ENCODE measurements at places on chromosomes 1 and 21.
A peak's percentile ranks its signal among the peaks of the same experiment; 100 is the strongest.

- DNase-seq, result no peak
Measured at GRCh38 chr1:200423235-200423634, 13.4 kb upstream of the ZNF281 start.

DNA sequence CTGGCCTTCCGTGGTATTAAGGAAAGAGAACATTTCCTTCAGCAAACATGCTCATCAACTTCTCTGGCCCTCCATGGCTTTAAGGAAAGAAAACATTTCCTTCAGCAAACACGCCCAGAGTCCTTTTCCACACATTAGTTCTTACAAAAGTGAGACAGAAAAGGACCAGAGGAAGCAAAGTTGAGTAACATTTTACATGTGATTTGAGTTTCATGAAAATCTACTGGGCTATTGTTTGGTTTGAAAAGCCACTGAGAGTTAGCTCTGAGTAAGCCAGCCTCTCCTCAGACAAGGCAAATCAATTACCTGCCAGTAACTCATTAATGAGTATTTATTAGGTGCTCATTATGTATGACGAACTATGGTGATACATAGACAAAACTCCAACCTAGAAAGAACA is 78.0 kb downstream of the NID1 start:
- DNase-seq, result no peak

- no peak for DNase-seq
Measured at GRCh38 chr1:219039682-219040154, 134.0 kb upstream of the LYPLAL1 start.

- no peak for DNase-seq
Measured at GRCh38 chr1:89786628-89787214, 34.1 kb upstream of the LRRC8D start.

DNA sequence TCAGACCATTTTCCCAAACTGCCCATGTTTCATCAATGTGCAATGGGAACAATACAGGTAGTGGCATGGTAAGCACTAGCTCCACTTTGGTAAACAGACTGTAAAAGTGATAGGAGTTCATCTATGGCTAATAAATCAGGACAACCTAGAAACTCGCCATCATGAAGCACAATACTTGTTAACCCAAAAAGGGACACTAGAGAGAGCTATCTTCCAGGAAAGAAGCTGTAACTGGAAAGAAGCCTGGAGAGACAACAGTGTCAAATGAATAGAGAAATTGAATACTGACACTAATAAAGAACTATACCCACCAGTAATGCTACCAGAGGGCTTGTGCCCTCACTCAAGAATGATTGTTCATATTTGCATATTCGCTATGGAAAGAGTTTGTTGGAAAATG is 164.7 kb upstream of the RGS18 start:
- no peak for DNase-seq

DNA sequence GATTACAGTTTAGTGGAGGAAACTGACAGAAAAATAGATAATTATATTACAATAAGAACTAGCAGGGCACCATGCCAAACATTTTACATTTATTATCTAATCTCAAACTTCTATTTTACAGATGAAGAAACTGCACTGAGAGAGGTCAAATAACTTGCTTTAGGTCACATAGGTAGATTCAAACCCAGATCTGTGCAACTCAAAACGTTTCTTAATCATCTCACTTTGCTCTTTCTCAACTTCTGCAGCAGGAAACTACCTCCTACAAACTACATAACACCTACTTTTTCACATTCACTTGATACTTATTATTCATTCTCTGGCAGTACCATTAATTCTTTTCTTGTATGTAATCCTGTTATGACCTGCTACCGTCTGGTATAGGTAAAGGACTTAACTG is 49.9 kb upstream of the BCL10 start:
- no peak for DNase-seq

DNA sequence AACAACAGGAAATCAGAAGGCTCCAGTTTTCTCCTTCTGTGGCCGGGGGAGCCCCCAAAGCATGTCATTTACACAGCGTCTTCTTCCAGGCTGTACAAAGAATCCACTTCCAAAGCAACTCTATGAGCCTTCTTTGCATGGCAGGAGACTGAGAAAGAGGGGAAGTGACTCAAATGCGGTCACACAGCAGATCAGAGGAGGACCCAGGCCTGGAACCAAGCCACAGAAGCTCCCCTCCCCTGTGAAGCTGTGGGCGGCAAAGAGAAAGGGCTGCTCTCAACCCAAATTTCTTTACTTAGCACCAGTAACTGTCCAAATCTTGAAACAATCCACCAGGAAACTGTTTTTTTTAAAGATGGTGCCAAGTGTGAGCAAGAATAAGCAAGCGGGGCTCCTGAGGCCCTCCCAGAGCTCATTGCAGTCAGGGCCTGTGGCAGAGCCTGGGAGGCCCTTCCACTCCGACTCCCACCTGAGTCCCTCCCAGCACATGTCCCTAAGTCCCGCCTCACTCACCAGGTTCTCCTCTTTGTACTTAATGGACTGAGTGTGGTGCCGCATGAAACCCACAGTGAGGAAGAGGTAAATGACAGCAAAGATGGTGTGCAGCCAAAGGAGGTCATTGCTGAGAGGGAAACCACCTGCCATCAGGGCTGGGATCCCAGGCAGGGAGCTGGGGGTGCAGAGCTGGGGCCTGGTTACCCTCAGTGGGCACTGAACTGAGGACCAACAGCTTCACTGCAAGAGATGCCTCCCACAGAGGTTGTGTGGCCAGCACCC is 15.9 kb downstream of the TMEM63A start:
- DNase-seq, result peak; percentile 38

DNA sequence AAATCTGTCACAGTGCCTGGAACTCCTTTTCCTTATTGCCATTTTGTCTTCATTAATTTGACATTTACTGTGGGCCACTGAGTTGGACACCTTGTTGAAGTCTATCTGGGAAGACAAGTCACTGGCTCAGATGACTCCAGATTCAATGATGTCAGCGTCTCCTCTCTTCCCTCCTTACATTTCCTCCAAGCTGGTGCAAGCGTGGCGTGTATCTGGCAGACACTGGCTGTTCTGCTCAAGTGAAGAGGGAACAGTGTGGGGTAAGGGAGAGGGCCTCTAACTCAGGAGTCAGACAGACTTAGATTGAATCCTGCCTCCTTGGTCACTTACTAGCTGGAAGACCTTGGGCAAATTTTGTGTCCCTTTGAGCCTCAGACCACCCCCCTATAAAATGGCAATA is 8.7 kb upstream of the ZNF691 start:
- DNase-seq, result no peak

DNA sequence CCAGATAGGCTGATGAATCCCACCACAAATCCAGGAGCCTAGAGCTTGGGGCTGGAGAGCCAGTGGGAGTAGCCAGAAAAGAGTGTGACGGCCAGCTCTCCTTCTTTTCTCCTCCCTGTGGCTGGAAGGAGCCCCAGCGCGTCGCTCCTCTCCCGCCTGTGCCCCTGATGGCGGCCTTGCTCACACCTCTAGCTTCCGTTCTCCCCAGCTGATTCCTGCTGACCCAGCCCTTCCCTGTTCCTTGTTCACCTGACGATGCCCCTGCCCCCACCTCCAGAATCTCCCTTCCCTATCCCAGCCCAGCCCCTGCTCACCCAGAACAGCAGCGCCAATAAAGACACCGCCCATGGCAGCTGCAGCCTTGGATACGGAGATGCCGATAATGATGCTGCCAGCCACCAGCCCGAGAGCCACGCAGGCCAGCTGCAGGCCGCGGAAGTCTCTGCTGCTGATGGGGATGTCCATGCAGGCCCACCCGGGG is 656 bp downstream of the KNCN start:
- no peak for DNase-seq

- DNase-seq, result no peak
Measured at GRCh38 chr1:217402301-217402700, 228.6 kb downstream of the GPATCH2 start.

- no peak for DNase-seq
Measured at GRCh38 chr1:46520063-46520911, 30.7 kb downstream of the DMBX1 start.

DNA sequence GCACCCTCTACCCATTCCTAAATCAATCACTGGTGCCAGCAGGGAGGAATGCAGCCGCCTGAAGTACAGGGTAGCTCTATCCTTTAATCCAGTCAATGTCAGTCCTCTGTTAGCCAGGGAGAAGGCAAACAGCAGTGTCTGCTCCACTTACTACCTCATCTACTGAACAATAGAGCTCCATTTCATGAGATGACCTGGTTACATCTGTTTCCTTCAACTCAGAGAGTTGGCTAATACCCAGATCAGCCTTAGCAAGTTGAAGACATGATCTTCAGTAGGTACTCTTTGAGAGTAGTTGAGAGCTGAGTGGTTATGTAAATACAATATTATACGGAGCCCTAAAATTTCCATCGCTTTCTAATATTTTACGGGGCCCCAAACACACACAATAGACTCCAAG is 46.1 kb upstream of the CD34 start:
- DNase-seq, result no peak

- no peak for DNase-seq
Measured at GRCh38 chr1:2894381-2895041, 93.0 kb upstream of the TTC34 start.

DNA sequence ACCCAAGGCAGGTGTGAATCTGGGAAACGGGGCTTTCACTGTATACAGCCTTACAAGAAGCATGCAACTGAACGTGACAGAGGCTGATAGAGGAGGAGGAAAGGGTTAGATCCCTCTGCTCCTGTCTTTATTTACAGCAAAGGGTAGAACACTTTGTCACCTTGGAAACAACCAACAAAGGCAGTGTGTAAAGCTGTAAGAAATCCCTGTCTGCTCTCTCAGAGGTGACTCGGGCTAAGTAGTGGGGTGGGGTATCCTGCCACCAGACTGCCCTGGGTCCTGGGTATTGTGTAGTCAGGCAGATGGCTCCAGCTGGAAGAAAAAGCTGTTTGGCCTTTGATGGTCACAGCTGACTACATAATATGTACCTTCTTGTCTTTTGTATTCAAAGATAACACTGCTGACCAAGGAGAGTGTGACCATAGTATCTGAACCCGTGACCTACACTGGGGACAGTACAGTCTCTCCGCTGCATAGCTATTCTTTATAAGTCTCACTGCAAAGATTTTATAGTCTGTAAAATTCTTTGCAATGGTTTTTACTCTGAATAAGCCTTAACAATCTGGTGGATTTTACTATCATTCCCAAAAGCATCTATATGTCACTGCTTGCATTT is 22.1 kb upstream of the POU2F1 start:
- no peak for DNase-seq

- DNase-seq, result no peak
Measured at GRCh38 chr21:41315726-41316125, 875 bp upstream of the FAM3B start.

DNA sequence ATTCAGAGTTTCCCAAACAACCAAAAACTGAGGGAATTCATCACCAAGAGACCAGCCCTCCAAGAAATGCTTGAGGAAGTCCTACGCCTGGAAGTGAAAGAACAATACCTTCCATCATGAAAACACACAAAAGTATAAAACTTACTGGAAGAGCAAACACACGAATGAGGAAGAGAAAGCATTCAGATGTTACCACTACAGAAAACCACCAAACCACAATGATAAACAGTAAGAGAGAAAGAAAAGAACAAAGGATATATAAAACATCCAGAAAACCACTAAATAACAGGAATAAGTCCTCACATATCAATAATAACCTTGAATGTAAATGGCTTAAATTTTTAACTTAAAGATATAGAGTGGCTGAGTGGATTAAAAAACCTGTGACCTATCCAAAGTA is 58.5 kb upstream of the BCL10 start:
- no peak for DNase-seq
